Fibroblast of lung (primary cell): ENCODE measurements at places on chromosomes 11 and 22. TPM values are rescaled to one million over a fixed set of nuclear protein-coding genes. Genes with fewer than 3 reads are reported as not detected.
A peak's percentile ranks its signal among the peaks of the same experiment; 100 is the strongest.

DNA sequence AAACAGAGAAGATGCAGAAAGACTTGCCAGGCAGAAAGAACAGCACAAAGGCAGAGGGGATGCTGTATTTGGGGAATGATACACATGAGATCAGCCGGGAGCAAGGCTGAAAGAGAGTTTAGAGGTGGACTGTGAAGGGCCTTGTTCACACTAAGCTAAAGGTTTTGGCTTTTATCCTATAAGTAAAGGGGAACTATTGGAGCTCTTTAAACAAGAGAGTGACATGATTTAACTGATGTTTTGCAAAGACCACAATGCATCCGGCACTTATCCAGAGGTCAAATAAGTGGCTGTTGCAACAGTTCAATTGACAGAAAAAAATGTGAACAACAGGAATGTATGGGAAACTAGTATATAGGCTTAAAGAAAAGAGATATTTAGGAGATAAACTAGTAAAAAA is 64.7 kb upstream of the RRAS2 start:
- DNase-seq, result peak; percentile 79

DNA sequence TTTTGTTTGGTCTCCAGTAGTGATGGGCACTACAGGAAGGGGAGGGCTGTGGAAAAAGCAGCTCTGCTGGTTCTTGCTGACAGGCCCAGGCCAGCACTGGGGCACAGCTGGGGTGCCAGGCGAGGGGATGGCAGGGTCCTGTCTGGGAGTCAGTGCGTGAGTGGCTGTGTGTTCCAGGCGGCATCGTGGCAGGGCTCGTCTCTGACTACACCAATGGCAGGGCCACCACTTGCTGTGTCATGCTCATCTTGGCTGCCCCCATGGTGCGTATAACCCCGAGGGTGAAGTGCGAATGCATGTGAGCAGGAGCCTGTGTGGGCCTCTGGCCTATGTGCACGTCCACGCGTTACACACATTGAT is 20.9 kb downstream of the SLC37A2 start:
- no peak for DNase-seq

Gene OR10D3
- not detected in 2 replicates for total RNA-seq

Gene RASGRP2
- total RNA-seq, result 0.26 and 1.2 TPM in 2 replicates

Gene C1QTNF4
- under 0.01 TPM in 2 replicates for total RNA-seq

DNA sequence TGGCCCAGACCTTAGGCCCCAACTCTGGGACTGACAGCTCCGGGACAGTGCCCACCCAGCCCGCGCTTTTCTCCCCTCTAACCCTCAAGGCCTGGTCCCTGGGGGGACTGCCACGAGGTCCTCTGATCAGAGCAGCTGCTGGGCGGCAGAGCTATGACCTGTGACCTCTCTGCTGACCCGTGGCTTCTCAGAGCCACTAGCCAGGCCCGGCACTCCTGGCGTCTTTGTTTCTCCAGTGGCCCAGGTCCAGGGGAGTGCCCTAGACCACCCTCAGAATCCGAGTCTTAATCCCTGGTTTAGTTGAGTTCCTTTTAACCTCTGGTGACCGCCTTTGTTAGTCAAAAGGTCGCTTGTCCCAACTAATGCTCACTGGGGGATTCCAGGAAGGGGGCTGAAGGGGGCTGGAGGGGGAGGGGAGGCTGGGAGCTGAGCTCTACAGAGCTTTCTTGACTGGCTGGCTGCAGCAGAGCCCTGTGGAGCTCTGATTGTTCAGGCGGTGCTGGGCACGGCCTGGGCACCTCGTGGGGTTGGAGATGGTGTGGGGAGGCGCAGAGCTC is 1.2 kb downstream of the FBLN1 start:
- DNase-seq, result no peak

Gene CFAP68
- 16.9 and 19.3 TPM in 2 replicates for total RNA-seq

Gene SMARCB1
- total RNA-seq, result 19.0 and 20.5 TPM in 2 replicates

DNA sequence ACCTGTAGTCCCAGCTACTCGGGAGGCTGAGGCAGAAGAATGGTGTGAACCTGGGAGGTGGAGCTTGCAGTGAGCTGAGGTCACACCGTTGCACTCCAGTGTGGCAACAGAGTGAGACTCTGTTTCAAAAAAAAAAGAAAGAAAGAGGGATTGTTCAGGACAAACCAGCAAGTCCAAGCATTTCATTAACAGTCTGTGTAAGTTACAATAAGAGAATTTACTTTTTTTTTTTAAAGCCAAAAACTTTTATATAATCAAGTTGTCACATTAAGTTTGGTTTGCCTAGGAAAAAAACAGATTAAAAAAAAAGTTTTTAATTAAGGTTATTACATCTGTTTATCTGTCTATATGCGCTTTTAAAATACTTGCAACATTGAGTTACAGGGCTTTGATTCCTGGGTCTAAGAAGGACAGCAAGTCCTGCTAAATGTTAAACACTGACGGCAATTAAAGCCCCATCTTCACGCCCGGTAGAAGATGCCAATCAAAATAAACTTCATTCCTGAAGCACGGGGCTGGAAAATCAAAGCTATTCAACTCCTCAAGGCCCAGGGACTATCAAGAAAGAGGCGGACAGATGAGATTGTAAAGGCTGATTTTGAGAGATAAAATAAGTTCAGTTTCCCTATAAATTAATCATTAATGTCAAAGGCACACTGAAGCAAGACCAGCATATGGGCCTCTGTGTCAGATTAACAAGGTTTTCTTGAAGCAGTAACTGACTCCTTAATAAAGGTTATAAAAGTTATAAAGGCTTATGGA is 10.7 kb downstream of the TMEM138 start:
- DNase-seq, result no peak

- no peak for DNase-seq
Observed at GRCh38 chr11:65539744-65540289, 14.9 kb downstream of the SCYL1 start.

Gene MUC2
- total RNA-seq, result not detected in 2 replicates

Gene SLN
- total RNA-seq, result not detected in 2 replicates

DNA sequence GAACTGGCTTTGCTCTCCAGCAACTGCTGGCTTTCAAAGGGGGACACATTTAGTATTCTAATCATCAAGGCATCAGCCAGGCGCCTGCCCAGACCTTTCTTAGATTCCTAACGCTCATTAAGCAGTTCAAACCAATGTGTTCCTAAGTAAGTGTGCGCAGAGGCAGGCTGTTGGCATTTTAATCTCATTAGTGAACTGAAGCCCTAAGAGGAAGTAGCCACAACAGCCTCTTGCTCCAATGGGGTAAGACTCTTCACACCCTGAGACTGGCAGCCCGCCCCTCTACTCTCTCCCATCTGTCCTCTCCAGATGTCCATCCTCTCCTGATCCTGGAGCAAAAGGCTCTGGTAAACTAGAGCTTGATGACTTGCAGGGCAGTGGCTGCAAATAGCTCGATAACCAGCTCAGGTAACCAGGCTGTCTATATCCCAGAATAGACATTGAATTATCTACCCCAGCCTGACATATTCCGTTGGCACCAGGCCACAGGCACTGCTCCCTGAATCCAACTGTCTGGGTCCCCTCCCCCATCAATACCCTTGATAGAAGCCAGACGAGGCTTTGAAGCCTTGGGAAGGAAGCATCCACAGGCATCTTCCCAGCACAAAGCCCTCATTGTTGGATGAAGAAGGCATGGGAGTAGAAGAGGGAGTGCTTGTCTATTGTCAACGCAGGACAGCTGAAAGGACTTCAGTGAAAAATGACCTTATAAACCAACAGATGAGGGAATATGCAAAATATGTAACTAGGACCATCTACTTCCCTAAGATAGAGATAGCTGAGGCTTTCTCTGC is 321.1 kb downstream of the TENM4 start:
- DNase-seq, result peak; percentile 33

- DNase-seq, result peak; percentile 22
Observed at GRCh38 chr22:46652081-46652846, 32.1 kb downstream of the GRAMD4 start.

Gene MMP1
- 28.5 and 489 TPM in 2 replicates for total RNA-seq

DNA sequence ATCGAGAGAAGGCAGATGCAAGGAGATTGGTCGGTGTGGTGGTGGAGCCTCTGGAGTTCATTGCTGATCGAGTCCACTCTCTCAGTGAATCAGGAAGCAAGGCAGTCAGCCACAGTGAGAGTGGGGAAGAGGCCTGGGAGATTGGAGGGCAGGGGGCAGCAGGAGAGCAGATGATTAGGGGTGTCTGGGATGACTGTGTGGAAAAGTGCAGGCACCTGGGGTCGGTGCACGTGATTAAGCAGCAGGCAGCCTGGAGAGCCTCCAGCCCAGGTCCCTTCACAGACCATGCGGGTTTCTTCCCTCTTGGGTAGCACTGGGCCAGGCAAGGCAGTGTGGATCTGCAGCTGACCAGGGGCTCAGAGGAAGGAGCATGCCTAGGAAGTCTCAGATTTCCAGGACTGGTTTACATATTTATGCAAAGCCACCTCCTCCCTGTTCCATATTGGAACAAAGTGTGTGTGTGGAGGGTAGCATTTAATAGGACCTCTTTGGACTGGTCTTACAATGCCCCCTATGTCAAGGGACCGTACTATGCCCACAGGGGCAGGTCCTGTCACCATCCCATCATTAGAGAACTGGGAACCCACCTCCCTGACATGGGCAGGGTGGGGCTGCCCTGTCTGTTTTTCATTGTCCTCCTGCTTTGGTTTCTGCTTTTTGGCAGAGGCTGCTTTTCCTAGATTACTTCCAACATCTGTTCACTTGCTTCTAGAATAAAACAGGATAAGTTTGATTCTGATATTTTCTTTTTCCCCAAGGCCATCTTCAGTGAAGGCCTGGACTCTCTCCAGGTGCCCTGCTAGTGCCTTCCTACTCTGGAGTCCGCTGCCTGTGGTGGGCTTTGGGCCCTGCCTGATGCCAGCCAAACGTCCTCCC is 14.0 kb upstream of the GDPD5 start:
- no peak for DNase-seq

DNA sequence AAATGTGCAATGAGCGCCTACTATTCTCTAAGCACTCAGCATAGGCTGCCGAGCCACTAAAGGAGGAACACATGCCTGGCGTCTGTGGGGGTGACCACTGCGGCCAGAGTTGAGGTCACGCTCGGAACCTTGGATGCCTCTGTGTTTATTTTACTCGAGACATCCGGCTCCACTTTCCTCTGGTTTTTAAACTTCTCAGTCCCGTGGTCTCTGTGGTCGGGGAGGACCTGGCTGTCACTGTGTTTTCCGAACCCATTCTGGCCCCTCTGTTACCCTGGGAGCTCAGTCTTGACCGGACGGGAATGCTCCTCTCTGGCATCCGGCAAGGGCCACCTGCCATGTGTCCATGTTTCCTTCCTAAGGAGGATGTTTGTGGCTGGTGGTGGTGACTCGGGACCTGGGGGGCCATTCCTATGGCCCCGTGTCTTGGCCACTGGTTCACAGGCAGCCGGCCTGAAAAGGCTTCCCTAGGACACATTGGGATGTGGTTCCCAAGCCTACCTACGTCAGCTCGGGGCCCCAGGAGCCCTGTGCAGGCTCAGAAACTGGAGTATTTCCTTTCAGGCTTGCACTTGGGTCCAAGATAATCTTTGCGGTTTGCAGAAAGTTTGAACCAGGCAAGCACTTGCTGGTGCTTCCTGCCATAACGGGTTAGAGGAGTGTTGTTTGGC is 46.7 kb upstream of the PARVG start:
- peak; percentile 29 for DNase-seq

GRCh38 chr22:48429446-48430020 is 1398.1 kb downstream of the BRD1 start:
- DNase-seq, result no peak

DNA sequence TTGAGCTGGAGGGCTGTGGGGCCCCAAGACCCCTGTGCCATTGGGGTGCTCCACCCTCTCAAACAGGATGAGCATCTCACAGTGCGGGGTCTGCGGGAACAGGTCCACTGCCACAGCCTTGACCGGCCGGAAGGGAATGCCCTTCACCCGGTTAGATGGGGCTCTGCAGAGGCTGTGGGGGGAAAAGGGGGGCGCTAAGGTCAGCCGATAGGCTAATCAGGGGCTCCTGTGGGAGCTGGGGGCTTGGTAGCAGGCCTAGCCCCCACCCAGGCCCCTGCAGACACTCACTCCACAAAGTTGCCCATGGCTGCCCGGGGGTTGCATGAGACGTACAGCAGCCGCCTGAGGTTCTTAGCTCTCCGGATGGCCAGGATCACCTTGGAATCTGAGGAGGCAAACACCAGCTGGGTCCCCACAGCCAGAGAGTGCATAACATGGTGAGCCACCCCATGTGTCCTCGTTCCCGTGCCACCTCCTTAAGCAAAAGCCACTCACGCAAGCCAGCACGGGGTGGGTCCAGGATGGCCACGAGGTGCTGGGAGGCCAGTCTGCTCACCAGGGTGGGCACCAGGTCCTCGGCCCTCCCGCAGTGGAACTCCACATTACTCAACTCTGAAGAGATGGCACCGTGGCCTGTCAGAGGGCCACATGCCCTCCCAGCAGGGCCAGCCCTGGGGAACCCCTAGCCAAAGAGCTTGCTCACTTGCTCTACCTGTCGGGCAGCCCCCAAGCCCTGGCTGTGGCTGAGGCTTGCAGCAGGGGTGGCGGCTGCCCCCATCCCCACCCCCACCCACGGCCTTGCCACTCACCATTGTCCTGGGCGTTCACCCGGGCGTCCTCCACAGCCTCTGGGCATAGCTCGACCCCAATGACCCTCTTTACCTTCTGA is 3.0 kb upstream of the RANBP1 start:
- DNase-seq, result no peak

Gene MN1
- 1.0 and 7.4 TPM in 2 replicates for total RNA-seq

- no peak for DNase-seq
Observed at GRCh38 chr22:48278620-48279460, 1516.4 kb downstream of the TBC1D22A start.

Gene KCNK4
- total RNA-seq, result under 0.01 TPM in 1 of 2 replicates, not detected in the other

Gene OLFML1
- 20.0 and 22.8 TPM in 2 replicates for total RNA-seq

Gene BTBD18
- not detected in 2 replicates for total RNA-seq

- no peak for DNase-seq
Observed at GRCh38 chr11:113137713-113138529, 176.5 kb upstream of the TTC12 start.

Gene MLC1
- total RNA-seq, result under 0.01 TPM in 2 replicates

GRCh38 chr11:41775296-41775695 is 315.8 kb upstream of the LRRC4C start:
- DNase-seq, result no peak

GRCh38 chr11:70616938-70617654 is 218.8 kb downstream of the CTTN start:
- no peak for DNase-seq

Gene RTN4RL2
- total RNA-seq, result 0.17 and 0.26 TPM in 2 replicates

GRCh38 chr11:31870609-31871309 is 59.6 kb upstream of the PAX6 start:
- DNase-seq, result peak; percentile 50

DNA sequence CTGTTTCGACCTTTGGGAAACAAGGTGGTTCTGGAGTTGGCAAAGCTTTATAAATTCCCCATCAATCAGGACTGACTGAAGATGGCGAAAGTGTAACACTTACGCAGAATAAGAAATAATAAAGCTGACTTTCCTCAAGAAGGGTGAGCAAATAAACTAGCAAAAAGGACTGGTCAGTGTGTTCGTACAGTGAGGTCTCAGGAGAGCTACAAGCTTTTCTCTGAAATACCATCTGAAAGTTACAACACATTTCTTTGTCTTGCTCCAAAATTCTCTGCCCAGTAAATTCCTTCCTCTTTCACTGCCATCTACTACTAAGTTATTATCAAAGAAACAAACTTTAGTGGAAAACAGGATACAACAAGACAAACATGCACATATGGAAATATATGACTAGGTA is 13.4 kb downstream of the PITPNB start:
- DNase-seq, result no peak

Gene OR5P2
- 0.17 TPM in 1 of 2 replicates, not detected in the other for total RNA-seq

- no peak for DNase-seq
Observed at GRCh38 chr11:88310246-88310645, 27.3 kb downstream of the CTSC start.

Gene USP35
- 7.2 and 13.0 TPM in 2 replicates for total RNA-seq

Gene SELENOM
- 127 and 132 TPM in 2 replicates for total RNA-seq
